ENCODE measurements at places on chromosomes 7 and 10.

GRCh38 chr7:22709857-22710256 is 17.1 kb upstream of the IL6 start:
- DNase-seq, result no peak

DNA sequence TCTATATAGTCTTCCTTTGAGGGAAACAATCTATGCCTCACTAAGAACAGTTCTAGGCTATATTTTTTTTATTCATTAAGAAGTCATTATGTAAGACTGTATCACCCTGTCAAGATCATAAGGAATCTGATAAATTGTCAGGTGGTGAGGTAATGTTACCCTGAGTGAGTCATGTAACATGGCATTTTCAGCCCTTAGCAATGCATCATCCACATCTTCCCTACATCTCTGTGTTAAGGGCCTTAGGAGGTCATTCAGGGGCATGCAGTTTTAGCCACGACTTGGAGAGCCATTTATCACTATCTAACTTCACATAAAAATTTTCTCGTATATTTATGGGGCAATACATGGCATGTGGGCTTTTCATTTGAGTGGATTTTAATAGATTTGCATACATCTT is 924.5 kb upstream of the MBL2 start:
- no peak for DNase-seq

DNA sequence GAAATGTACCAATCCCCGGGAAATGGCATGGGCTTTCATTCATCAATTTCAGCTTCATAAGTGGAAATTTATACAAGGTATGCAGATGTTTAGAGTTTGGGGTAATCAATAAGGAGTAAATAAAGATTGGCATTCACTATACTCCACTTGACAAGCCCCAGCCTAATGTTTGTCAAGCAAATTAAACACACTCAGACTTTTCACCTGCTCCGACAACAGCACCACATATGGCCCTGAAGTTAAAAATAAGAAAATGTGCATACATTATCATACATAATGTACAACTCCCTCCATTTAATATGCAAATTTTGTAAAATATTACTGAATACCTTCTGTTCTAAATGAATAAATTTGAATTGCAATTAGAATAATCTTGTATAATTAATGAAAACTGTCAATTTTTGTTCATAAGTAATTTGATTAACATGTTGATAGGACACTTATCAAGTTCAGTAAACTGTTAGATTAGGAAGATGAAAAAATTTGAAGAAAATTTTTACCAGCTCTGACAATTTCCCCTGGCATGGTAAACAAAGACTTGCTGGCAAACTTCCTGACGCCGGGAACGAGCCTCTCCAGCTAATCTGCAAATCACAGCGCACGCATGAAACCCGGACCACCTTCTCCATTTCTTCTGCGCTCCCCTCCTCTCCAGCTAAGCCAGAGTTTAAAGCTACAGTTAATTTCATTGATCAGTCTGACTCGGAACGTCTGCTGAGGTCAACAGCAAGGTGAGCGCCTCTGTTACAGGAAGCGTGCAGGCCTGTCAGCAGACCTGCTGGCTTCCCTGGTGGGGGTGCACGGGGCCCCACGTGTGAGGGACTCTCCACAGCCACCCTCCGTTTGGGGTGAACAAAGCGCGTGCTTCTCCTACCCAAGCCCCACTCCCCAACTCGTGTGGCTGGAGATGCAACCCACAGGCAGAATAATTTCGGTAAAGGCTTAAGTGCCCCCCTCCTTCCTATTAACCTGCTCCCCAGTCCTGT is 70.7 kb downstream of the EBF3 start:
- DNase-seq, result no peak

DNA sequence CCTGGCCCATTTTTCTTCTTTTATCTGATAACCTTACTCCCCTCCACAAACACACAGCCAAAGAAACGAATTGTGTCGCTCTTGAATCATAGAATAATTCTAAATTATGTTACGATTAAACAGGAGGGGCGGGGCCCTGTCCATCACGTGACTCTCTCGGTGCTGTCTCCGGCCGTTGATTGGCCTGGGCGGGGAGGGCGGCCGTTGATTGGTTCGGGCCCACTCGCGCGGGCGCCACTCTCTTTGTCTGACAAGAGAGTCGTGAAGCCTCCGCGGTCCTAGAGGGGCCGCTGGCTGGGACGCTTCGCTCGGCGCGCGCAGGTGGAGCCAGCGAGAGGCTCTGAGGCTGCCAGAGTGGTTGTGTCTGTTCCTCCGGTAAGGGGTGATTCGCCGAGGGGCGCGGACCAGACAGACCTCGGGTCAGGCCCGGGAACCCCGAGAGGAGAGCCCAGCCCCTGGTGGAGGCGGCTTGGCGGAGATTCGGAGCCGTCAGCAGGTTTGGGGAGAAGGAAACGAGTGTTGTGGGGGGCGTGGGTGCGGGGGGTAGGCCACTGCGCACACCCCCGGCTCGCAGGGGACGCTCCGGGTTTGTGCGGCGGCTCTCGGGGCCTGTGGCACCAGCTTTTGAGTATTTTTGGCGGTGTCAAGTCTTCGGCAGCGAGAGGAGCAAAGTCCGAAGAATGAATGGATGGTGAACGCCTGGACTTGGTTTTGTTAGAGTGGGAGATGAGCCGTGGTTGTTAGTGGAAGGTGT is at the start of gene ZNF789:
Gene ZNF789, plus strand, starts transcription at position 330 of the 754 bp plus-strand sequence. CDS start 3,567 bp downstream, outside the sequence.
- peak; percentile 95 for DNase-seq

- DNase-seq, result no peak
Observed at GRCh38 chr10:127888521-127889312, 4.0 kb downstream of the CLRN3 start.

GRCh38 chr10:121659236-121659635 is 61.0 kb upstream of the FGFR2 start:
- DNase-seq, result no peak

All from AG10803 (cell line).